ENCODE measurements at places on chromosomes 2 and 18.

GRCh38 chr18:22108674-22109073 is 60.7 kb upstream of the GATA6 start:
- no peak for DNase-seq

- no peak for DNase-seq
Measured at GRCh38 chr2:160075171-160075570, 12.8 kb upstream of the PLA2R1 start.

GRCh38 chr18:32333781-32334180 is 136.9 kb downstream of the GAREM1 start:
- peak; percentile 23 for DNase-seq

- no peak for DNase-seq
Measured at GRCh38 chr2:188422726-188423125, 131.1 kb downstream of the GULP1 start.

DNA sequence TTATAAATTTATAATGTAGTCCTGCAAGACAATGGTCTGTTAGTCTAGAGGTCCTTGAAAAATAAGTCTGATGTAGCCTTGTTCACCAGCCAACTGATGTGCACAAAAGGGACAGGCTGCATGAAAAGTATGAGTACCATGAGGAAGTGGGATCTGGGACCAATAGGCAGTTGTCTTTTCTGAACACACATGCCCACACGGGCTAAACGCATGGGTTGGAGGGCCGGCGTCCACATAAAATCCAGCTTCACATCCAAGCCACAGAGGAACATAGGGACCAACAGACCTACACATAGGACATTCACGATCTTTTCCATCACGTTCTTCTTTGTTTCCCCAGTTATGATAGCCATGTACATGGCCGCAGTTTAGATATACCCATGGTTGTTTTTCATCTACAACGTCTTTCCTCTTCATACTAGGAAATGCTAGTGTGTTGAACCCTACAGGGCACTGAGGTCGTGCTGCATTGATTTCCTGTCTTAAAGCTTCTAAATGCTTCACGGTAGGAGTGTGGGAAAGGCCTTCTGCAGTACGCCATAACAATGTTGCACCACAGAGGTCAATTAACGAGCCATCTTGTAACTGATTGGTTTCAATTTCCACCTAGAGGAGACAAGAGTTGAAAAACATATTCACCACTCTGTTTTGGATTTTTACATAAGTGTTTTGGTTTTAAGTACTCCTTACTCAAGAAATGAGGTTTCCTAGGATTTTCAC is 49.4 kb downstream of the PELI1 start:
- DNase-seq, result no peak

DNA sequence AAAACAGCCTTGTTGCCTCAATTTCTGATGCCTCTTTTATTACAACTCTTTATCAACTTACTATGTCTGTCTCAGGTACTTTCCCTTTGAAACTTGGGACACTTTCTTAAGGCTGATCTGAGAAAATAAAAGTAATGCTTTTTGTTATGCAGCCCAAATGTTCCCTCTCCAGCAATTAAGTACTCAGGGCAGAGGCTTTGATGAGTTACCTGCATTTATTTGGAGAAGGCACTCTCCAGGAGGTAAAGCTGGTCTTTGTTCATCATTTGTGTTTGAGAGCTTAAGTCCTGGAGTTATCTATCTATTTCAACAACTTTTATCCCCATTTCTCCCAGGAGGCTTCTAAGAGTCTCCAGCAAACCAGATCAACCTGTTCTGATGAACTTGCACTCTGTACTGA is 259.2 kb downstream of the ASXL3 start:
- DNase-seq, result peak; percentile 22

- DNase-seq, result no peak
Measured at GRCh38 chr18:66264130-66264529, 339.8 kb downstream of the CDH19 start.

DNA sequence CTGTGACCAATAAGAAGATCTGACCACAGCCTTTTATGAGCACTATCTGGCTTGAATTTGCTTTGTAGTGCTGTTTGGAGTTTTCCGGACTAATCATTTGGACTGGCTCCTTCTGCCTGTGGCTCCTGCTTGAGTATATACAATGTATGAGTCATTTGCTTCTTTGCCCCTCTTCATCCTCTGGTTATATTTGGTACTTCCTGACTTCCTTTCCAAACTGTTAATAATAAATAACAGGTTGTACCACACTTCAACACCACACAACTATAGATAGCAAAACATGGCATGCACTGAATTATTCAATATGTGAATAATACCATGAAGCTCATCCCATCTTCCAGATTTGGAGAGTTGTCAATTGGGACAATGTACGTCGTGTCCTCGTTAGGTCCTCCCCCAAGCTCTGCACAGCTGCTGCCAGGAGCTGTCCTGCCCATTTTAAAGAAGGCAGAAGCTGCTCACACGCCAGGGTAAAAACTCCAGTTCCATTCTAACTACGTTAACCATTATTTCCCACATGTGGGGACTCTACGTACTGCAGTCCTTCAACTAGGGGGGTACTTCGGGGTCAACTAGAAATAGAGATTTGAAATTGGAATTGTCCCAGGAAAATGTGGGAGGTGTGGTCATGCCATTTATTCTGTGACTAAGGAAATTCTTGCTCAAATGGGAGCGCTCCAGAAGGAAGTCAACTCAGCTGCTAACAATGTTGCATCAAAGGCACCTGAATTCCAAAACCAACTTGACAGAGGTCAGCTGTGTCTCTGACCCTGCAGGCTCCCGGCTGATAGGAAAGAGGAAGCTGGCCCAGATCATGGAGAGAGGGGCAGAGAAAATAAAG is 38.1 kb downstream of the ST8SIA5 start:
- no peak for DNase-seq

DNA sequence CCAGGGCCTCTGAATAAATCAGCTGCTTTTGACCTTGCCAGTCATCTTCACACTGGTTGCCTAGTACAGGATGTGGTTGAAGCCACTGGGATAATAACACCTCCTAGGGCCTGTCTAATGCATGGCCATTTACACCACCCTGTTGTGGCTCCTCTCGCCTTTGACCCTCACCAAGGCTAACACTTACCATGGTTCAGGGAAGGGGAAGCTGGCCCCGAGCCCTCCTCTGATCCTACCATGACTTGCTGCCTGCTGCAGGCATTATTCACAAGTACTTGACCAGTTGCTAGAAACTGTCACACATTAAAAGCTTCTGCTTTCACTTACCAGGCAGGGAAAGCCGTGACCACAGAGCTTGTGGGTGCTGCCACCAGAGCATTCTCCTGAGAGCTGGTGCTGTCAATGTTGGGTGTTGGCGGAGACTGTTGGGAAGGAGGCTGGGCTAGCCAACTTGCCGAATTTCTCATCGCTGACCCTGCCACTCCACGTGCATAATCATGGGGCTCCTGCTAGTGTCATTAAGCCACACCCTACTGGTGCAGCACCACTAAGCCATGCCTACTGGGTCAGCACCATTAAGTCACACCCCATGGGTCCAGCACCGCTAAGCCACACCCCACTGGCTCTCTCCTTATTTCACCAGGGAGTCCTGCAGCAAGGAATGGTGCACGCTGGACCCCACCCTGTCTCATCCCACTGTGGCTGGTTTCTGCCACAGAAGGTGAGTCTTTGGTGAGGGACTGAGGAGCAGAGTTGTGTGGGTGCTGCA is 47.0 kb upstream of the TTC39C start:
- DNase-seq, result no peak

DNA sequence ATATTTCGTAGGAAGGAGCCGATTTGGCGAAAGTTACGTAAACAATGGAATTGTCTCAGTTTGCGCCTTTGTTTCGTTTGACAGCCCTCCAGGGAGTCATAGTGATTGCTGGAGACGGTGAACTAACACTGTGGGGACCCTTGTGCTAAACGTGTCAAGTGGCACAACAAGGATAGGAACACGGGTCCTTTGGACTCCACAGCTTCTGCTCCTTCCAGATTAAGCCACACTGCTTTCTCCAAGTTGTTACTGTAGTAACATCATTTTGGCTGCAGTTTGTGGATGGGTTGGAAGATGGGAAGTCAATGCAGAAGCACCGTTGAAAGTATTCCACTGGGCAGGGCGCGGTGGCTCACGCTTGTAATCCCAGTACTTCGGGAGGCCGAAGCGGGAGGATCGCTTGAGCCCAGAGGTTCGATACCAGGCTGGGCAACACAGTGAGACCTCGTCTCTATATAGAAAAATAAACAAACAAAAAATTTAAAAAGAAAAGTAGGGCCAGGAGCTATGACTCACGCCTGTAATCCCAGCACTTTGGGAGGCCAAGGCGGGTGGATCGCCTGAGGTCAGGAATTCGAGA is 636 bp upstream of the IMMT start:
- no peak for DNase-seq

DNA sequence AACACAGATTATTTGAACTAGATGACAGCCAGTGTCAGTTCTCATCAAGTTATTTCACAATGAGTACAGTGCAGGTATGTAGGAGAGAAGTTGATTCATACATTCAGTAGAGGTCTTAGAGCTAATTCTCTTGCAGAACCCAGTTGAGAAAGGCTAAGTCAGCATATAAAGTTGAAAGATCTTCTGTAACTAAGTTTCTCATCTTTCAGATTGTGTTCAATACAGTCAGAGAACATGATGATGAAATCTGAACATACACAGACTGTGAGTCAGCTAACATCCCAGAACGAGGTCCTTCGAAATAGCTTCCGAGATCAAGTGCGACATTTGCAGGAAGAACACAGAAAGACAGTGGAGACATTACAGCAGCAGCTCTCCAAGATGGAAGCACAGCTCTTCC is 41.9 kb upstream of the LIMS1 start:
- DNase-seq, result no peak

- no peak for DNase-seq
Measured at GRCh38 chr2:124153713-124154112, 128.6 kb downstream of the CNTNAP5 start.

- DNase-seq, result no peak
Measured at GRCh38 chr2:149703281-149703680, 115.7 kb upstream of the MMADHC start.
